Peyer's patch (tissue), 4 donors: ENCODE measurements at places on chromosomes 2 and 18. TPM values are rescaled to one million over a fixed set of nuclear protein-coding genes. Genes with fewer than 3 reads are reported as not detected.

GRCh38 chr2:62150597-62151305 is 45.2 kb upstream of the B3GNT2 start:
- H3K27me3 ChIP-seq: no peaks in the 10 kb centered on the region
- H3K4me1 ChIP-seq: no peaks in the 10 kb centered on the region
- no peaks in the 10 kb centered on the region for H3K36me3 ChIP-seq
- no peak overlapping the region for H3K4me3 ChIP-seq
- DNase-seq: no peak

GRCh38 chr2:47518497-47519146 is 115.7 kb downstream of the MSH2 start:
- no peaks in the 10 kb centered on the region for H3K27me3 ChIP-seq
- H3K4me1 ChIP-seq: peaks cover 4% of the 10 kb centered on the region
- no peak overlapping the region for H3K4me3 ChIP-seq
- no peak for DNase-seq
- H3K27ac ChIP-seq: no peak overlapping the region
- no peaks in the 10 kb centered on the region for H3K36me3 ChIP-seq

Gene CENPA
- 2.1 TPM for total RNA-seq

Gene HMSD
- not detected for total RNA-seq

DNA sequence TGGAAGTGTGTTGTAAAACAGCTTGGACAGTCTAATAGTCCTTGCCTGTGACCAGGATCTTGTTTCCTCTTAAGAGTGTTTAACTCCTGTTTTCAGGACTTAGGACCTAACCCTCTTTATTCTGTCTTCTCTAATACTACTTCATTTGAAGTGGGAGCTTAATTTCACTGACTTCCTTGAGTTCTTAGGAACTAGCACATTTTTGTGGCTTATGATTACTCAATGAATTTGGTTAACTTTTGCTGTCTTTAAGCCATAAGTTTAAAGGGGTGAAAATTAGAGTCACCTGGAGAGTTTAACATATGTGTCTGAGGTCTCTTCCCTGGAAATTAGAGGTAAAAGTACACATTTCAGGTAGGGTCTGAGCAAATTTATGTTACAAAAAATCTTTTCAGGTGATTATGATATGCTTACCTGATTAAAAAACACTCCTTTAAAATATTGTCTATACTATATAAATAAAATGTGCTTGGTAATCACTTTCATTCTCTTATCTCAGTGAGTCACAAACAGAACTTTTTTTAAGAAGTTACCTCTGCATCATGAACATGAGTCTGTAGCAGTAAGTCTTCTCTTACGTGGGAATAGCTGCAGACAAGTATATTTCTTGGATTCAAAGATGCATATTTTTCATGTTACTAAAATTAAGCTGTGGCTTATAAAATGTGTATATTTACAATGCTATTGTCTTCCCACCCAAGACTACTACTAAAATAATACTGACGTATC is 52.7 kb downstream of the ATP9B start:
- H3K4me3 ChIP-seq: no peak overlapping the region
- H3K36me3 ChIP-seq: no peaks in the 10 kb centered on the region
- H3K4me1 ChIP-seq: no peaks in the 10 kb centered on the region
- DNase-seq: no peak

- peaks cover 13% of the 10 kb centered on the region for H3K4me1 ChIP-seq
- no peaks in the 10 kb centered on the region for H3K27me3 ChIP-seq
- DNase-seq: no peak
- no peak overlapping the region for H3K27ac ChIP-seq
- no peaks in the 10 kb centered on the region for H3K36me3 ChIP-seq
These were observed 197.9 kb downstream of the NEDD4L start for GRCh38 chr18:58241877-58242276.

Gene IHH
- 14.0 TPM for total RNA-seq

Gene DRC1
- not detected for total RNA-seq

- H3K27me3 ChIP-seq: no peaks in the 10 kb centered on the region
- no peak overlapping the region for H3K27ac ChIP-seq
- no peak overlapping the region for H3K4me3 ChIP-seq
- no peaks in the 10 kb centered on the region for H3K4me1 ChIP-seq
- no peak for DNase-seq
- H3K36me3 ChIP-seq: no peaks in the 10 kb centered on the region
These were observed 65.0 kb downstream of the SEMA4F start for GRCh38 chr2:74719066-74719465.

DNA sequence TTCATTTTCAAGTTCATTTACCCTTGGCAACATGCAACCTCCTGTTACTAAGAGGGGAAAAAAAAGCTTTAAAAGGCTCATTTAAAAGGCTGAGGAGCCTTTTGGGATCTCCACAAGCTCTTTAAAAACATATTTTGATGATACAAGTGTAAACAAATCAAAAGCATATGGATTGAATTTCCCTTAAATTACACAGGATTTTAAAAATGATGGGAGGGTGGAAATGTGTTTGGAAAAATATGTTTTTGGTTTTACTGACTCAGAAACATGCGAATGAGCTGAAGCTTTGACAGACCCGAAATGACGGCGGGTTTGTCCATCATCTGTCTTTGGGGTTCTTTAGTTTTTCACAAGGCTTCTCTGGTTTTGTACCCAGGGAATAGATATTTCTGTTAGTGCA is 180.6 kb upstream of the CCDC68 start:
- no peaks in the 10 kb centered on the region for H3K36me3 ChIP-seq
- no peaks in the 10 kb centered on the region for H3K27me3 ChIP-seq
- H3K27ac ChIP-seq: no peak overlapping the region
- no peak for DNase-seq

DNA sequence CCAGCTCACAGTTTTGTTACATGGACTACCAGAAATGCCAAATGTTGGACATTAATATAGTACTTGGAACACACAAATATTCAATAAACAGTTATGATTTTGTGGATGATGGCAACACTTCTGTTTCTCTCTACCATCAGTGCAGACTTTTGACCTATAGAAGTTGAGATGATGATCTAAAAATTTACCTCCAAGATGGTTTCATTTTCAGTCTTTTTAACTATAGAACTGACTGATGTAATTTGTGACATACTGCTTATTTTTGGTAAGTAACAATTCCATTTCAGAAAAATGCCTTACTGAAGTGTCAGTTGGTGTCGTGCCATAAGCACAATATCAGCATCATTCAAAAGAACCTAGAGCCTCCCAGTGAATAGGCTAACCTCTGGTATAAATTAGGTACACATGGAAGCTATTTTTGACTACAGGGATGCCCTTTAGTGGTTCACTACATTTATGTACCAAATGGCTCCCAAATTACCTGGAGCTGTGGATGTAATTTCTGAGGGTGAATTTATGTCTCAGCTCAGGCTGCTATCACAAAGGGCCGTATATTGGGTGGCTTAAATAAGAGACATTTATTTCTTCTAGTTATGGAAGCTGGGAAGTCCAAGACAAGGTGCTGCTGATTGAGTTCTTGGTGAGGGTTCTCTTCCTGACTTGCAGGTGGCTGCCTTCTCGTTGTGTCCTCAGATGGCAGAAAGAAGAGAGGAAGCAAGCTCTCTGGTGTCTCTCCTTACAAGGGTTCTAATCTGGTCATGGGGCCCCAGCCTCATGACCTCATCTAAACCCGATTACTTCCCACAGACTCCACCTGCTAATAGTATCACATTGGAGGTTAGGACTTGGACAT is 66.5 kb downstream of the ALPK2 start:
- H3K4me3 ChIP-seq: no peak overlapping the region
- no peak for DNase-seq
- H3K27me3 ChIP-seq: no peaks in the 10 kb centered on the region
- H3K27ac ChIP-seq: no peak overlapping the region
- no peaks in the 10 kb centered on the region for H3K4me1 ChIP-seq
- no peaks in the 10 kb centered on the region for H3K36me3 ChIP-seq

- no peak overlapping the region for H3K4me3 ChIP-seq
- no peaks in the 10 kb centered on the region for H3K4me1 ChIP-seq
These were observed 69.3 kb upstream of the SEC11C start for GRCh38 chr18:59070181-59070912.

Gene PKDCC
- total RNA-seq: 210 TPM

Gene SPP2
- total RNA-seq: not detected

Gene HNRNPA3
- total RNA-seq: 61.0 TPM

Gene ZNF804A
- 5.8 TPM for total RNA-seq

Gene RESP18
- not detected for total RNA-seq

DNA sequence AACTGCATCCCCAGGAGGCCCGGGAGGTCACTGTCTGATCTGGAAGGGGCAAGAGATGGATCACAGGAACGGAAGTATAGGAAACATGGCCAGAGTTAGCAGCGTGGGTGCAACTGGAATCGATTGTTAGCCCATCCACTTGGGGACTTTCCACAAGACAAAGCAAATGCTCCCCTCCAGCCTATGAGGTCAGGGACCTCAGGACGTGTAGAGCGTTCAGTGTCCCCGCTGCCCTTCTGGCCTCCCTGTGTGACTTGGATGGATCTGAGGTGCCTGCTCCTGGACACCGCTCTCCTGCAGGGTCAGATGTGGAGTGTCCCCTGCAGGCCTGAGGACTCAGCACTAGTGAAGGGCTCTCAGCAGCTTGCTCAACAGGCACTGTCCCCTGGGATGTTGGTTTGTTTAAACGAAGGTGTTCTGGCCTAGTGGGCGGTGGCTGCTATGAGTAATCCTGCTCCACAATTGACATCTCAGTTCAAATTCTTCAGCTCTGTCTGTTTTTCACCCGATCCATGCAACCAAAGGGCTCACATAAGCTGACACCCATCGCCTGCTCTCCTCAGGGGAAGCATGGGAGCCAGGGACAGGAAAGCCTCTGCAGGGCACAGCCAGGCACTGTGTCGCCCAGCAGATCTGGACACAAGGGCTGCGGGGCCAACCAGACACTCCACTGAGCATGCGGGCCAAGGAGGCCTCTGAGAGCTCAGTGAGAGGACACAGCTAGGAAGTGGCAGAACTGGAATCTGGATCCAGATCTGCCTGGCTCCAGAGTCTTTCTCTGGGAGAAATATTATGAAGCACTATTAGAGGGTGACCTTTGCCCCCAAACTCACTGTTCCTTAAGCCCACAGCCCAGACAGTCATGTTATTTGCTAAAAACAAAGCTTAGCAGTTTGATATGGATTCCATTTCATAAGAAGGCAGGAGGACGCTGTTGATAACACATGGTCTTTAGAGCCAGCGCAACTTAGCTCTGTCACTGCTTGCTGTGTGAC is 78.5 kb downstream of the RHOB start:
- no peaks in the 10 kb centered on the region for H3K4me1 ChIP-seq
- H3K27me3 ChIP-seq: no peaks in the 10 kb centered on the region
- no peaks in the 10 kb centered on the region for H3K36me3 ChIP-seq
- H3K4me3 ChIP-seq: no peak overlapping the region

DNA sequence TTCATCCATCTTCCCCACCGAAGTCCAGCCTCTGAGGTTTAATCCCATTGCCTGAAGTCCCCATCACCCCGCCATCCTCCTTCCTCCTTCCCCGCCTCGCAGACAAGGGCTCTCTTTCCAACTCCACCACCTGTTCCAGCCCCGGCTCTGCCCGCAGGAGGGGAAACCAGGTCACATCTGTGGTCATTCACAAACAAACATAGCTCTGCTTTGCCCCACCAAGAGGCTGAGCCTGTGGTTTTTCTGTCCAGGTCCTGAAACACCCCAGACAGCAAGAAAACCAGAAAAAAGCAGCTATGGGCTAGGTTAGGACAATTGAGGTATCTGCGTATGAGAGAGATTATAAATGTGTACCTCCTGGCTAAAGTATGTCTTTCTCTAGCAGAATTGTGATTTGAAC is 144.7 kb downstream of the GLI2 start:
- DNase-seq: no peak
- H3K4me1 ChIP-seq: no peaks in the 10 kb centered on the region
- H3K36me3 ChIP-seq: no peaks in the 10 kb centered on the region
- no peaks in the 10 kb centered on the region for H3K27me3 ChIP-seq
- no peak overlapping the region for H3K4me3 ChIP-seq

DNA sequence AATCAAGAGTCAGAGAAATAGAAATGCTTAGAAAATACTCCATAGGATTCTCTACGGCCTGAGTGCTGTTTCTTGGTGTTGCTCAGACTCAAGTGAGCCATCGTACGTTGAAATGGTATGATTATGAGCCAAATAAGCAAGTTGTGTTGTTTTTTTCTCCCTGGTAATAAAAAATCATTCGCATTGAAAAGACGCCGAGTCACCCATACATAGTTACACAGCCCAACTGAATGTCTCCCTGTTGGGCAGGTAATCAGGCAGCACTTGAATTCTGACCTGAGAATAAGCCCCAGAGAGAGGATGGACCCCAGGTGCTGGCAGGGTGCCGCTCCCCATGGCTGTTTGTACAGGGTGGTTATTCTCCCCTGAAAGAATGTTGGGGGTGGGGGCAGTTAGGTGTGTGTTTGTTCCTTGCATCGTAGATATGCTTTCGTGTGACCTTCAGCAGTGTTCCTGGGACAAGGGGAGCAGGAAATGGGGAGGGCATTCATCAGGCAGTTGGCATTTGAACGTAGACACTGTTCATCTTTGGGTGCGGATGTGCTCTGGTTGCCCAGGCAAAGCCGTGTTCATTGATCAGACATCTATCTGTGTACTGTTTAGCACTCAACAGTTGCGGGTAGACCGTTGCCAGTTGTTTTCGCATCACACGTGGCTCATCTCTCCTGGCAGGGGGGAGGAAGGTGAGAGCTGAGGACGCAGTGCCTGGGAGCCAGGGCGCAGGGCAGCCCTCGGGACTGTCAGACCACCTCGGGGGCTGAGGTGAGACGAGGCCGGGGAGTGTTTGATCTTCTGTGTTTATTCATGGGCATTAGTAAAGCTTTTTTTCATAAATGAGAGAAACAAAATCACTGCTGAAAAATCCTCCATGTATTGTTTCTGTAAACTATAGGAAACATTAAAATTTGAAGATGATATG is 27.3 kb downstream of the MTCL1 start:
- no peaks in the 10 kb centered on the region for H3K36me3 ChIP-seq
- no peak overlapping the region for H3K27ac ChIP-seq
- DNase-seq: no peak
- H3K4me3 ChIP-seq: no peak overlapping the region
- no peaks in the 10 kb centered on the region for H3K4me1 ChIP-seq

Gene GALNT14
- total RNA-seq: 8.3 TPM

Gene ZNF521
- total RNA-seq: 4.2 TPM

- H3K27ac ChIP-seq: no peak overlapping the region
- H3K27me3 ChIP-seq: no peaks in the 10 kb centered on the region
- H3K4me1 ChIP-seq: no peaks in the 10 kb centered on the region
- H3K4me3 ChIP-seq: no peak overlapping the region
- no peak for DNase-seq
- H3K36me3 ChIP-seq: no peaks in the 10 kb centered on the region
These were observed 180.2 kb downstream of the RND3 start for GRCh38 chr2:150307258-150307657.

DNA sequence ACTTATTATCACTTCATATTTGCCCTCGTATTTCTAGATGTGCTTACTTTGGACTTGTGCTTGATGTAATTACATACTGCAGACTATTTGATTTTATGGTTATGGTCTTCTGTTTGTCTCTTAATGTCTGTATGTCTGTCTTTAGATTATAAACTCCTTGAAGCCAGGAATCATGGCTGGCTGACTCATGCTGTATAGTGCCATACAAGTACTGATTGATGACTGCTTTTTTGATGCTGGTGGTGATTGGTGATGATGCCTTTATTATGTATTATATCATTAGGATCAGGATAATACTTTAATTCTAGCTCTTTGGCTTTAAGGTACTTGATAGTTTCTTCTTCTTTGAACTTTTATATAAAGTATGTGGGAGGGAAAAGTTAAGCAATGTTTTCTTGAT is 17.3 kb downstream of the SMCHD1 start:
- H3K27me3 ChIP-seq: no peaks in the 10 kb centered on the region
- no peaks in the 10 kb centered on the region for H3K4me1 ChIP-seq
- H3K36me3 ChIP-seq: no peaks in the 10 kb centered on the region
- H3K27ac ChIP-seq: no peak overlapping the region
- no peak overlapping the region for H3K4me3 ChIP-seq
- DNase-seq: no peak
